ENCODE measurements at places on chromosomes 11 and 22. TPM values are rescaled to one million over a fixed set of nuclear protein-coding genes. Genes with fewer than 3 reads are reported as not detected.

GRCh38 chr11:20087118-20087521 is 73.2 kb downstream of the DBX1 start:
- H3K27ac ChIP-seq, result no peak overlapping the region
- H3K4me1 ChIP-seq, result no peaks in the 10 kb centered on the region
- H3K27me3 ChIP-seq, result no peaks in the 10 kb centered on the region
- DNase-seq, result no peak

DNA sequence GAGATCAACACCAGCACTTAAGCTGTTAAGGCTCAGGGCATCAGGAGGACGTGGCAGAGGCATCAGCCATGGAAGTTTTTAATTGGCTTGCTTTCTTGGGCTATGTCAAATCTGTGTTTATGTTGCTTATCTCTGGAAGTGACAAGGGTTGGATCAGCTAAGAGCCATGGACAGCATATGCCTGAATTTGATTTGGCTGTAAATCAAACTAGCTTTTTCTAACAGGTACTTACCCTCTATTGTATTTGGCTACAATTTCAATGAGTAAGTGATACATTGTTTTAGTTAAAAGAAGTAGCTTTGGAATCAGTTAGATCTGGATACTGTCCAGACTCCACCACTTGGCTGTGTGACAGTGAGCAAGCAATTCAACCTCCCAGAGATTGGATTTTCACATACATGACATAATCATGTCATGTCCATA is 936.6 kb downstream of the OPCML start:
- no peak overlapping the region for H3K27ac ChIP-seq
- no peaks in the 10 kb centered on the region for H3K4me1 ChIP-seq
- H3K36me3 ChIP-seq, result no peaks in the 10 kb centered on the region
- H3K4me3 ChIP-seq, result no peak overlapping the region
- no peaks in the 10 kb centered on the region for H3K27me3 ChIP-seq
- no peak for DNase-seq

DNA sequence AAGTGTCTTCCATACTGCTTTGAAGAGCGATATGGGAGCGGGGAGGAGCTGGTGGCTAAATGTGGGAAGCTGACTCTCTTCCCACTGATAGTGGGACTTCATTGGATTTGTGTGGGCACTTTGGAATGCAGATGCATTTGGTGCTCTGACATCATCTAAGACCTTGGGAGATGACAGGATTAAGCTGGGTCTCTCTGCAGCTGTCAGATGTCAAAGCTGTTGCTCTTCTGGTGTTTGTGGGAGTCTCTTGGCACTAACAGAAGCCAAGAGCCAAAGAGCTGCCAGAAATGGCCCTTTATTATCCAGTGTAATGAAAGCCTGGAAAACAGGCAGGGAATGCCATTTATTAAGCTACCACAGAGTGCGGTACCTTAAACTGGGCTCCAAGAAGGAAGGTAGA is 20.6 kb downstream of the GRAMD1B start:
- peaks cover 13% of the 10 kb centered on the region for H3K4me1 ChIP-seq
- H3K36me3 ChIP-seq, result no peaks in the 10 kb centered on the region
- H3K4me3 ChIP-seq, result no peak overlapping the region

DNA sequence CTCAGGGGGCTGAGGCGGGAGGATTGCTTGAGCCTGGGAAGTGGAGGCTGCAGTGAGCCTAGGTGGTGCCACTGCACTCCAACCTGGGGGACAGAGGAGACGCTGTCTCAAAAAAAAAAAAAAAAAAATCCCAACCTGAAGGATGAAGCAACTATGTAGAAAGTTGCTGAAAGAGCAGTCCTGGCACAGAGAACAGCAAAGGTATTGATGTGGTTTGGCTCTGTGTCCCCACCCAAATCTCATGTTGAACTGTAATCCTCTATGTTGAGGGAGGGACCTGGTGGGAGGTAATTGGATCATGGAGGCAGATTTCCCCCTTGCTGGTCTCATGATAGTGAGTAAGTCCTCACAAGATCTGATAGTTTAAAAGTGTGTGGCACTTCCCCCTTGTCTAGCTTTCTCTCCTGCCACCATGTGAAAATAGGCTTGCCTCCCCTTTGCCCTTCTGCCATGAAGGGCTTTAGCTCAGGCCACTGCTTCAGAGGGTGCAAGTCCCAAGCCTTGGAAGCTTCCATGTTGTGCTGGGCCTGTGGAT is 10.7 kb upstream of the SERPING1 start:
- DNase-seq, result no peak
- H3K4me1 ChIP-seq, result no peaks in the 10 kb centered on the region
- no peak overlapping the region for H3K27ac ChIP-seq

DNA sequence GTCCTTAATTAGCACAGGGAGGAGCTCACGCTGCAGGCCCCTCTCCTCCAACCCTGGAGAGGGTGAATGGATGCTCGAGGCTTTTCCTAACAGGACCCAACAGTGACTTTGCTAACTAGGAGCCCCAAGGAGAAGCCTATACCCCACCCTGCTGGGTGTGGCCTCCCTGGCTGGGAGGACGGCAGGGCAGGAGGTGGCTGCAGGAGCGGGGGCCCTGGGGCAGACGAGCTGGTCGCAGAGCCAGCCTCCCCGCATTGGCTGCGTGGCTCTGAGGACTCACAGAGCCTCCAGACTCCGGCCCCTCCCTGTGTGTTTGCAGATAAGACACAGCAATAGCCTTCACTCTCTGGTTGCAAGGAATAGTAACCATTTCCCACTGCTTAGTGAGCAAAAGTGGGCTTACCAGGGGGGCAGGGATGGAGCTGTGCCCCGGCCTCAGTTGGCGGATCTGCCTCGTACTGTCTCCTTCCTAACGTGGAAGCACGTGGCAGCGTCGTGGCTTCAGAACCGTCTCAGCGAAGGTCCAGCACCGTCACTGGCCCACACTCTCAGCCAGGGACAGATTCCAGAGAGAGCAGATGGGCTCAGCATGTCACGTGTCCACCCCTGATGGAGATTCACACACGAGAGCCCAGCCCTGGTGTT is 1087.5 kb downstream of the BRD1 start:
- H3K27me3 ChIP-seq, result no peaks in the 10 kb centered on the region
- H3K27ac ChIP-seq, result no peak overlapping the region
- H3K36me3 ChIP-seq, result no peaks in the 10 kb centered on the region
- no peak overlapping the region for H3K4me3 ChIP-seq

Gene FBLN1
- 0.49 TPM for total RNA-seq

- H3K36me3 ChIP-seq, result peaks cover 52% of the 10 kb centered on the region
- H3K27ac ChIP-seq, result no peak overlapping the region
- no peaks in the 10 kb centered on the region for H3K27me3 ChIP-seq
Observed at GRCh38 chr11:64216879-64217278, 9.1 kb downstream of the TRPT1 start.

Gene C22orf42
- not detected for total RNA-seq

DNA sequence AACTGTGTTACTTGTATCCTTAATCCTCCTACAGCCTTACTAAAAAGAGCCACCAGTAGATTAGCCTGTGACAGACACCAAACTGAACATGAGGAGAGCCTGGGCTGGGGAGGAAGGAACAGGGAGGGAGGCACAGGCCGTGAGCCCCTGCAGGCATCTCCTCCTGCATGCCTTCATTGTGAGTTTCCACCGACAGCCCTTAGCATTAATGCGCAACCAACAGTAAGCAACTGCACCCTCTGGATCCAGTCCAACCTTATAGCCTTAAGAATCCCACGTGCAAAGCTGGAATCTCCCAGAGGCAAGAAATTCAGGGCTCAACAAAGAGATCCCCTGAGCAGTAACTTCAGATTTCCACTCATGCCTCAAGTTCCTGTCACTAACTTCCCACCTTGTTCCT is 84.6 kb downstream of the ETS1 start:
- peaks cover 88% of the 10 kb centered on the region for H3K36me3 ChIP-seq
- no peak for DNase-seq
- no peaks in the 10 kb centered on the region for H3K27me3 ChIP-seq
- peak overlapping the region; percentile 97 for H3K27ac ChIP-seq
- peak overlapping the region; percentile 100 for H3K4me3 ChIP-seq

GRCh38 chr22:44616882-44617655 is 84.9 kb upstream of the PRR5 start:
- H3K4me3 ChIP-seq, result no peak overlapping the region
- no peak for DNase-seq
- H3K36me3 ChIP-seq, result no peaks in the 10 kb centered on the region
- peaks cover 13% of the 10 kb centered on the region for H3K4me1 ChIP-seq
